ENCODE measurements at places on chromosomes 2 and 18.
A peak's percentile ranks its signal among the peaks of the same experiment; 100 is the strongest.

- no peak for DNase-seq
These were observed 7.2 kb downstream of the BABAM2 start for GRCh38 chr2:27897717-27898116.

DNA sequence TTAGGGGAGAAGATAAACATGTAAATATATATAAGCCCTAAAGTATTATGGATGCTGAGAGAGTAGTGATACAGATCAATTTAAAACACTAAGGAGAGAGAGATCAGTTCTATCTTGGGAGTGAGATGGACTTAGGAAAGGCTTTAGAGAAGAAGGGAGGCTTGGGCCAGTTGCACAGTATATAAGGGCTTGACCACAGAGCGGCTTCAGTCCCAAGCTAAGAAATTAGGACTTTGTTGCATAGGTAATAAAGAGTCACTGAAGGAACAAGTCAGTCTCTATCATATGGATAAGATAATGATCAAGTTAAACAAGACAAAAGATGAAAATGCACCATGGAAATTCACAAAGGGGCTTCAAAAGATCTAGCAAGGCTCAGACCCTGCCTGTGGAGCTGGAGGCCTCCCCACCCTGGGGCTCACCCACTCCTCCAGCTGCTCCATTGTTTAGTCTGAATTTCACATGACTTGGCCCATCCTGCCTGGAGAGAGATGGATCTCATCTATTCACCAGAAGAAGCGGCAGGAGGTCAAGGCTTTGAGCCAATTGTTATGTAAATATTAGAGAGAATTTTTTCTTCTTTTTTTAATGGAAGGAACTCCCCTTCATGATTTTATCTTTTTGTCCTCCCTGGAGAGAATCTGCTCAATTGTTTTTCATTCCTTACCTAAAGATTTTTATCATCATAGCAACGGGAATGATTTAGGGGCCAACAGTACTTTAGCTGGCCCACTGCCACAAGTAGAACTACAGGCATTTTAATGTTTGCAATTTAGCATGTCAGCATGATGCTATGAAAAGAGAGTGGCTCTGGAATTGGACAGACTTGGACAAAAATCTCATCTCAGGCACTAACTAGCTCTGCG lies 44.0 kb downstream of the GYPC start:
- no peak for DNase-seq

- DNase-seq, result no peak
These were observed 160.4 kb upstream of the TMEM200C start for GRCh38 chr18:6055711-6056110.

DNA sequence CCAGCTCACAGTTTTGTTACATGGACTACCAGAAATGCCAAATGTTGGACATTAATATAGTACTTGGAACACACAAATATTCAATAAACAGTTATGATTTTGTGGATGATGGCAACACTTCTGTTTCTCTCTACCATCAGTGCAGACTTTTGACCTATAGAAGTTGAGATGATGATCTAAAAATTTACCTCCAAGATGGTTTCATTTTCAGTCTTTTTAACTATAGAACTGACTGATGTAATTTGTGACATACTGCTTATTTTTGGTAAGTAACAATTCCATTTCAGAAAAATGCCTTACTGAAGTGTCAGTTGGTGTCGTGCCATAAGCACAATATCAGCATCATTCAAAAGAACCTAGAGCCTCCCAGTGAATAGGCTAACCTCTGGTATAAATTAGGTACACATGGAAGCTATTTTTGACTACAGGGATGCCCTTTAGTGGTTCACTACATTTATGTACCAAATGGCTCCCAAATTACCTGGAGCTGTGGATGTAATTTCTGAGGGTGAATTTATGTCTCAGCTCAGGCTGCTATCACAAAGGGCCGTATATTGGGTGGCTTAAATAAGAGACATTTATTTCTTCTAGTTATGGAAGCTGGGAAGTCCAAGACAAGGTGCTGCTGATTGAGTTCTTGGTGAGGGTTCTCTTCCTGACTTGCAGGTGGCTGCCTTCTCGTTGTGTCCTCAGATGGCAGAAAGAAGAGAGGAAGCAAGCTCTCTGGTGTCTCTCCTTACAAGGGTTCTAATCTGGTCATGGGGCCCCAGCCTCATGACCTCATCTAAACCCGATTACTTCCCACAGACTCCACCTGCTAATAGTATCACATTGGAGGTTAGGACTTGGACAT lies 66.5 kb downstream of the ALPK2 start:
- no peak for DNase-seq

DNA sequence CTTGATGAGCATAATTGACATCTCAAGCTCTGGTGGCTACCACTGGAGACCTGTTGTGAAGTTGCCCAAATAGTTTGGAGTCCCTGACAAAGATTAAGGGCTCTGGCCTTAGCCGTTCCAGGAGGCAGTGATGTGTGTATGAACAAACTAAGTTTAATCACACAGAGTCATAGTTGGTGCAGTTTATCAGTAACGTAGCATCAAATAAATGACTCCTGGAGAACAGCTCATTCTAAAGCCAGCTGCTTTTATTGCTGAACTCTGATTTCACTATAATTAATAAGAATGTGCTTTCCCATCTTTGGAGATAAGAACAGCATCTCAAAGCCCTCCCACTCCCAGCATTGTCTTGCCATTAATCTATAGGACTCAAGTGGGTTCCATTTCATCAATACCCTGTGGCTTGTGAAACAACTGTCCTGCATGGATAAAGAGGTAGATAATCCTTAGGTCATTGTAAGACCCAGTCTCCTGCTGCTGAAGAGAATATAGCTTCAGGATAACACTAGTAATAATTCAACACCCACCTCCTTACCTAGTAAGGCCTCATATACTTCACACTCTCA lies 211.4 kb upstream of the THUMPD2 start:
- no peak for DNase-seq

DNA sequence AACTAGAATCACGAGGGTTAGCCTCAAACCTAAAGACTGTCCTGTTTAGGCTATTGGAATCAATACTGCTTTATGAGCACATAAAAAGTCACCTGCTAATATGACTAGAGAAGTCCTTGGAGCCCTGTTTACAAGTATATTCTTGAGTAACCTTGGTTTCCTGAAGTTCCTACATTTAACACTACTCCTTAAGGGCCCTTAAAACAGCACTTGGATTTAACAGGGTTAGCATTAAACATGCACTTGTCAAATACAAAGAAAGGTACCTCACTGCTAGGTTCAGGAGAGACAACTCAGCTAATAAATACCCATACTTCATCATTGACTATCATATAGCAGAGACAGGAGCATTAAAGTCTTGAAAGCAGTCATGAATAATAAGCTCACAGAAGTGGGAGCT lies 96.7 kb downstream of the SLC5A7 start:
- DNase-seq, result no peak

GRCh38 chr18:2337552-2338141 lies 233.7 kb downstream of the METTL4 start:
- peak; percentile 11 for DNase-seq

- no peak for DNase-seq
These were observed 77.6 kb downstream of the AP1S3 start for GRCh38 chr2:223759569-223760430.

DNA sequence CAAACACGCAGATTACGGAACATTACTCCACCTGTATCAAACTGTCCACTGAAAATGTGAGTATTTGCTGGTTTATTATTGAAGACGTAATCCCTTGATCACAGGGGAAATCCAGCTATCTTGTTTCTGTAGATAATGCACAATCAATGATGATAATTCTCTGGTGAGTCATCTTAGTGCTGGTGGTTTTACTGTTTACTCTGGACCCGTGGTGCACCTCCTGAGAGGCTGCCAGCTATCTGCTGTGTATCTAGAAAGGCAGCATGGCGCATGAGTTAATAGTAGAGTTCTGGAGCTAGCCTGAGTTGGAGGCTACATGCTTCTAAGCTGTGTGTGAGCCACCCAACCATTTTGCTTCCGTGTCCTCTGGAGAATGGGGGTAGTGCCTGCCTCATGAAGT lies 6.5 kb downstream of the NCAPH start:
- DNase-seq, result peak; percentile 59

DNA sequence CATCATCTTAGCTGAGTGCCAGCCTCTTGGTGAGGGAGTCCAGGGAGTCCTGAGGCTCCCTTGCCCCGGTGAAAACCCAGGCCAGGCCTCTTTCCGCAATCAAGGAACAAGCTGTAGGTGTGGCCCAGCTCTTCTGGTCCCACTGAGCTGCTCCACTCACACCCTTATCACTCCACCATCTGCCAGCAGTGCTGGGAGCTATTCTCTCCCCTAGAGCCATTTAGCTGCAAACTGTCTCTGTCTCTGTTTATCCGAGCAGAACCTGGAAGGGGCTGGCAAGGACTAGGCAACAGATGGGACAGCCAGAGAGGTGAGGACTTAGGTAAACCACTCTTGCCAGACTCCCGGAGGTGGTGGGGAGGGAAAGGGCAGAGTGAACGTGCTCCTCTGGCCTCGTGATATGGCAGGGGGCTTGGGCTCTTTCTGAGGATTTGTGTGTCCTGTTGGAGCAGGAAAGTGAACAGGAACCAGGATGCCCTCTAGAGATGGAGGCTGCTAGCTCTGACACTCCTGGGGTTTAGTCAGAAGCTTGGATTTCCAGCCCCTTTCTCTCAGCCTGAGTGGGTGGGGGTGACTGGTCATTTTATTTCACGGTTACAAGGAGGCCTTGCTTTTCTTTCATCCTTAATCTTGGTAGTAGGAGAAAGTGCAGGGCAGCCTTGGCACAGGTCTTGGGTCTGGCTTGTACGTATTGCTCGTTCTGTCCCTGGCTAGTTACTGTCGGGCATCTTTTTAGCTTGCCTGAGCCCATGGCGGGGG lies 19.6 kb downstream of the B3GNT2 start:
- DNase-seq, result no peak

- DNase-seq, result no peak
These were observed 119.1 kb upstream of the STPG4 start for GRCh38 chr2:47274054-47274782.
